CD8-positive, alpha-beta T cell (primary cell): ENCODE measurements at places on chromosomes 3 and 15.
A peak's percentile ranks its signal among the peaks of the same experiment; 100 is the strongest.

GRCh38 chr3:171749124-171749523 lies 61.2 kb downstream of the PLD1 start:
- DNase-seq: no peak

DNA sequence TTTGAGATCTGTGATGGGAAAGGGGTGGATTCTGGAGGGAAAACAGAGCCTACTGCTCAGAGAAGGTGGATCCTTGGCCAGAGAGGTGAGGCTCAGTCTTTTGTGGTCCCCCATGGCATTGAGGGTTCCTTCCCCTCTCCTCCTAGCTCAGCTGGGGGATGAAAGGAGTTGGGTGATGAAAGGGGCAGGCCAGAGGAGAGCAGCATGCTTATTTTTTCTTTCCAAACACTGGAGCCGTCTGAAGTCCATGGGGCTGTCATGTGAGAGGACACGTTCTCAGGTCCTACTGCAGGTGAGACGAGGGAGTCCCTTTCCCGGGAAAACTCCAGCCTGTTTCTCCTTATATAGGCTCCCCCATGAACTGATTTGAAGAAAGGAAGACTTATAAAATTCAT lies 71.4 kb downstream of the SCN5A start:
- DNase-seq: no peak

- no peak for DNase-seq
Observed at GRCh38 chr3:186281176-186281575, 80.9 kb downstream of the DGKG start.

GRCh38 chr3:98534734-98535133 lies 3.0 kb downstream of the GPR15 start:
- DNase-seq: no peak

DNA sequence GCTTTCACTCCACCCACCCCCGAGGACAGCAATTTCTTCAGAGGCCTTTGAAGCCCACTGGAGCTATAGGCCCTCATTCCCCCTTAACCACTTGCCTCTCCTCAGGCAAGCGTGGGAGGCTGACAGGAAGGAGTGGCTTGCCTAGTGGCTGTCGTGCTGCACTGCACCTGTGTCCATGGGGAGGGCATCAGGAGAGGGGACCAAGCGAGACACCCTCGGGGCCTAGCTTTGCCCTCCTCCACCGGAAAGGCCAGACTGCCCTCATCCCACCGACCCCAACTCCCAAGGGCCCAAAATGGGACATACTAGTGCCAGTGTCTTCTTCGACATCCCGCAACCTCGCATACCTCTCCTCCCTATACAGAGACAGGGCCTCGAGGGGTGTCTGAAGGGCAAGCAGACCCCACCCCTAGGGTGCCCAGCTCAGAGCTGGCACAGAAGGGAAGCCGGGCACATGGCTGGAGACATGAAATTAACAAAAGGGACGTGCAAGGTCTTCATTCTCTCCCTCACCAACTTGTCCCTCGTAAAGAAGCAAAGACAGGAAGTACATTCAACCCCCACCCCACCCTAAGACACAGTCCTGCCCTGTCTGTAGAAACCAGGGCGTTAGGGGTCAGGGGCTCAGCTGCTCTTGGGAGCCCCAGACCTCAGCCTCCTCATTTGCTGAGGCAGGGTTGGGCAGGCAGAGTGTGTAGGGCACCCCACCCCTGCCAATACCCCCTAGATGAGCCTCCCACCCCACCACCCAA lies 24.3 kb downstream of the VIPR1 start:
- peak; percentile 45 for DNase-seq

- no peak for DNase-seq
Observed at GRCh38 chr3:1183320-1184048, 90.7 kb downstream of the CNTN6 start.
